ENCODE measurements at places on chromosomes 13 and 19. TPM values are rescaled to one million over a fixed set of nuclear protein-coding genes. Genes with fewer than 3 reads are reported as not detected.

DNA sequence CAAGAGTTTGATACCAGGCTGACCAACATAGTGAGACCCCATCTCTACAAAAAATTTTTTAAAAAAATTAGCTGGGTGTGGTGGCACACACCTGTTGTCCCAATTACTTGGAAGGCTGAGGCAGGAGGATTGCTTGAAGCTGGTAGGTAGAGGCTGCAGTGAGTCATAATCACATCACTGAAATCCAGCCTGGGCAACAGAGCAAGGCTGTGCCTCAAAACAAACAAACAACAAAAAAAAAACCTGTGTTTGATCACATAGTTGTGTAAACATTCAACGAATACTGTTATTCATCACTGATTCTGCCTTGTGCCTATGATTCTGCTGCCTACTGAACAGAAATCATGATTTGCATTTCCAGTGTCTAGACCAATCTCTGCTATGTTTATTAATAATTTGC is 134.0 kb downstream of the TBC1D4 start:
- no peak for DNase-seq

GRCh38 chr19:46431824-46432223 is 3.1 kb upstream of the PNMA8C start:
- DNase-seq = no peak

DNA sequence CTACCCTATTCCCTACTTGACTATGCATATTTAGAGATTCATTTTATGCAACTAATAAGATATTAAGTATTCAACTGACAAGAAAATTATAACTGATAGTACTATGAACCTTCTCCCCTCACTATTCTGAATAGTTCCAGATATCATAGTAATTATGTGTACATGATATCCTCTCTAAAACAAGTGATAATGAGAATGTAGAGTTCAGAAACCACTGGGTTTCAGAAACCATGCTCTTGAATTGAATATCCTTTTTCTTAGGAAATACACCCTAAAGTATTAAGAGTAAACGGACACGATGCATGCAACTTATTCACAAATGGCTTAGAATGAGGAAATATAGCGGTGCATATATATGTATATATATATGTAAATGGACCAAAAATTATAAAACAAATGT is 160.9 kb downstream of the TBC1D4 start:
- DNase-seq = no peak

- DNase-seq = no peak
These were observed 102.5 kb downstream of the FLT1 start for GRCh38 chr13:28392428-28392827.

DNA sequence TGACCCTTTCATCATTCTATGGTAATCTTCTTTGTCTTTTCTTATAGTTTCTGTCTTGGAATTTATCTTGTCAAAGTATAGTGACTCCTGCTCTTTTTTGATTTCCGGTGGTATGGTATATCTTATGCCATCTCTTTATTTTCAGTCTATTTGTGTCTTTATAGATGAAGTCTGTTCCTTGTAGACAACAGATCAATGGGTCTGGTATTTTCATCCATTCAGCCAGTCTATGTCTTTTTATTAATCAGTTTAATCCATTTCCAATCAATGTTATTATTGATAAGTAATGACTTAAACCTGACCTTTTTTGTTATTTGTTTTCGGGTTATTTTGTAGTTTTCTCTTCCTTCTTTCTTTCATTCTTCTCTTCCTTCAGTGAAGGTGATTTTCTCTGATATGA is 495.9 kb upstream of the PCDH9 start:
- DNase-seq = no peak

GRCh38 chr13:36915896-36916640 is 4.0 kb downstream of the SMAD9 start:
- DNase-seq = no peak

DOCK6 gene
- total RNA-seq = 65.6 TPM

ZNF626 gene
- total RNA-seq = 10.8 TPM

R3HDM4 gene
- total RNA-seq = 66.3 TPM

GRCh38 chr13:60120617-60121336 is 43.0 kb downstream of the DIAPH3 start:
- no peak for DNase-seq

- DNase-seq = no peak
These were observed 36.0 kb upstream of the PABPC3 start for GRCh38 chr13:25059958-25060357.

GRCh38 chr19:36436531-36436930 is 18.1 kb upstream of the ZFP82 start:
- no peak for DNase-seq

GRCh38 chr19:49335071-49335783 is at the start of gene CD37:
CD37 (plus strand) TSS chr19:49335406; CDS start chr19:49335541, 135 bp downstream.
- DNase-seq = no peak

DNA sequence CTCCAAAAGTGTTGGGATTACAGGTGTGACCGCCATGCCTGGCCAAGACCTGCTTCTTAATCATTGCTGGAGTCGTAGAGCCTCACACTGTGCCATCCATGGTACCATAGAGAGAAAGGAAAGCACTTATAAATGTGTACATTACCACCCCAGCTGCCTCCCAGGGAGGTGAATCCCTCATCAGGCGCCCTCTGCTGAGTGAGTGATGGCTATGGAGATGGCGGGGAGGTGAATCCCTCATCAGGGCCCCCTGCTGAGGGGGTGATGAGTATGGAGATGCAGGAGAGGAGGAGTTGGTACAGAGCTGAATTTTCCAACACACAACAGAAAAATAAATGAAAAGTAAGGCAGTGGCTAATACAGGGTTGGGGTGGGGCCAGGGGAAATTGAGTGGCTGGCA is 263.4 kb downstream of the UQCRFS1 start:
- DNase-seq = no peak

GRCh38 chr19:56823417-56823816 is 17.1 kb downstream of the PEG3 start:
- no peak for DNase-seq

DNA sequence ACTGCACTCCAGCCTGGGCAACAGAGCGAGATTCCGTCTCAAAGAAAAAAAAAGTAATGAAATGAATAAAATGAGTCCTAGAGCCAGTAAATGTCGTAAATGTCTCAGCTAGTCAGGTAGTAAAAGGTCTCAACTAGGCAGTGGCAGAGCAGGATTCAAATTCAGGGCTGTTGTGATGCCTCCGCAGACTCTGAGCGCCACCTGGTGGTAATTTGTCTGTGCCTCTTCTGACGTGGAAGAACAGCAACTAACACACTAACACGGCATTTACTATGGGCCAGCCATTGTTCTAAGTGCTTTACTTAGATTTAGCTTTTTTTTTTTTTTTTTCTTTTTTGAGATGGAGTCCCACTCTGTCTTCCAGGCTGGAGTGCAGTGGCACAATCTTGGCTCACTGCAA is 30.2 kb downstream of the CYP2F1 start:
- no peak for DNase-seq

ZNF793 gene
- 4.8 TPM for total RNA-seq

DNA sequence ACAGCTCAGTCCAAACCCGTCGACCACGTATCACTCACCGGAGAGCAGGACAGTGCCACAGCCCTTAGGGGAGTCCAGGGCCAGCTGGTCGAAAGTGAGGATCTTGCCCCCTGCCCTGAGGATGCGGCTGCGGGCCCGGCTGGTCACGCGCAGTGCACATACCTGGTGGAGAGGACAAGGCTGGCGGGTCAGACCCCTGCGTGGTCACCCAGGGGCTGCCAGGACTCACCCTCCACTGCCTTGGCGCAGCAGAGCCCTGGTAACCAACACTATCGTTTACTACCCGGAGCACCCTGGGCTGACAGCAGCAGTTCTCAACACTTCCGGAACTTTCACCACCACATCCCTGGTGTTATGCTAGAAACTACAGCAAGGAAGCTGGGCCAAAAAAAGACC is 1.2 kb upstream of the FAM83E start:
- DNase-seq = no peak
